ENCODE measurements at places on chromosomes 5 and 9. TPM values are rescaled to one million over a fixed set of nuclear protein-coding genes. Genes with fewer than 3 reads are reported as not detected.

C7 gene
- 7.5 TPM for total RNA-seq

SLC46A2 gene
- not detected for total RNA-seq

SOX30 gene
- total RNA-seq: 0.16 TPM

PCDHB16 gene
- total RNA-seq: 9.2 TPM

TRIP13 gene
- total RNA-seq: 3.1 TPM

HSD17B3 gene
- total RNA-seq: 0.82 TPM

LCN10 gene
- total RNA-seq: 1.4 TPM

MTREX gene
- total RNA-seq: 130 TPM

OR13C4 gene
- total RNA-seq: not detected

CATSPER3 gene
- total RNA-seq: not detected

FAM219A gene
- 13.4 TPM for total RNA-seq

ANKRD20A1 gene
- total RNA-seq: 7.1 TPM

FLT4 gene
- 15.1 TPM for total RNA-seq

WDR38 gene
- total RNA-seq: not detected

ACTBL2 gene
- total RNA-seq: not detected

RALGDS gene
- total RNA-seq: 72.9 TPM

SHISAL2B gene
- total RNA-seq: not detected

PCDHA2 gene
- 2.4 TPM for total RNA-seq

ADAMTS6 gene
- total RNA-seq: 48.3 TPM

TAS2R1 gene
- total RNA-seq: not detected

N4BP3 gene
- 10.6 TPM for total RNA-seq

TAF1L gene
- total RNA-seq: not detected

IL4 gene
- not detected for total RNA-seq

ARHGEF28 gene
- total RNA-seq: 30.0 TPM

PCDHB14 gene
- total RNA-seq: 13.5 TPM

CD72 gene
- total RNA-seq: 2.5 TPM

CNTLN gene
- 38.5 TPM for total RNA-seq

MCC gene
- total RNA-seq: 127 TPM

PCDHGA12 gene
- total RNA-seq: 12.6 TPM

RLN2 gene
- not detected for total RNA-seq

HAND1 gene
- total RNA-seq: not detected

Measured in camera-type eye (tissue), 1 donor.